Activated CD8-positive, alpha-beta memory T cell treated with anti-CD3 and anti-CD28 coated beads for 1 hour (primary cell): ENCODE measurements at places on chromosomes 16 and 17.

DNA sequence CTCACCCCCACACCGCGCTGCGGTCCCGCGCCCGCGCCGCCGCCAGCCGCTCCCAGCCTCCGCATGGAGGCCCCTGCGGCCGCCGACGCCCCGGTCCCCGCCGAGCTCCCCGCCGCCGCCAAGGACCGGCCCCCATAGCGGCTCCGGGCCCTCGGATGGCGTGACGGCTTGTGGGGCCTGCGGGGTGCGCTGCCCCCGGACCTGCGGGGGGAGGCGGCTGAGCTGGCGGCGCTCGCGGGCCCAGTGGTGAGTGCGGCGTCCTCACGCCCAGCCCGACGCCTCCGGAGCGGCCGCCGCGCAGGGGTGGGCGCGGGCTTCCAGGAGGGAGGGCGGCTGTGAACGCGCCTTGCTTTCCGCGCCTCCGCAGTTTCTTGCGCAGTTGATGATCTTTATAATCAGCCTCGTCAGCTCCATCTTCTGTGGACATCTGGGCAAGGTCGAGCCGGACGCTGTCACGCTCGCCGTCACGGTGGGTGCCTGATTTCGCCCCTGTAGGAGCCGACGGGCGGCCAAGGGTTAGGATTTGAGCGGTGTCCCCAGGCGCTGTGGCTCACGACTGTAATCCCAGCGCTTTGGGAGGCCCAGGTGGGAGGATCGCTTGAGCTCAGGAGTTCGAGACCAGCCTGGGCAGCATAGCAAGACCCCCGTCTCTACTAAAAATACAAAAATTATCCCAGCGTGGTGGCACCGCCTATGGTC lies 46.4 kb downstream of the SLC47A1 start:
- no peak for DNase-seq

DNA sequence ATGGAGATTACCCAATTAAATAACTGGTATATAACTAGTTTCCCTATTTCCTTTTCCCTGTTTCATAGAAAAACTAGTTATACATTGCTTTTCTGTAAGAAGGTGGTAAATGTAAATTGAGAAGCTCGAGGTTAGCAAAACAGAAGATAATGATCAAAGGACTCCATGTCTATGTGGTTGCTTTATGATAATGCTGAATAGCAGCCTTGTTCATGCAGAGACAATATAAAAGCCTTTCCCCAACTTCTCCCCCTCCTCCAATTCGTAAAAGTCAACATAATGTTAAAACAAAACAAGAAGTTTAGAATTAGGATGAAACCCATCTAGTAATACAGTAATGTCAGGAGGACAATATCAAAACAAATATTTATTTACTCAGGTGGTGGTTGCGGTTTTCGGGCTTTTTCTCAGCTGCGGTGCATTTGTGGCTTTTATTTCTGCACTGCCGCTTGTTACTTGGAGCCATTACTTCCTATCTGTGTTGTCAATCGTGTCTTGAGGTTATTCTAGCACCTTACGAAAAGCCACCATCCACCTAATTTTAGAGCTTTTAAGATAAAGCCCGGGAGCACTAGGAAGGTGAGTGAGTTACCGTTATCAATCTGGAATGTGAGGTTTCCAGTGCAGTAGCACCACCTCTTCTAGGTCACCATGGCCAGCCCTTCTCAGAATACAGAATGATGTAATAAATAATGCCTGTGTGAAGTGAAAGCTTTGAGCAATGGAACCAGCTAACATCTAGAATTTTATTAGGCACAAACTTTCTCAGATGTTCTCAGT lies 297.5 kb downstream of the CDH13 start:
- DNase-seq = no peak

GRCh38 chr16:30546115-30546514 lies 11.5 kb upstream of the ZNF747 start:
- no peak for DNase-seq

- no peak for DNase-seq
Observed at GRCh38 chr16:65308506-65308905, 186.6 kb upstream of the CDH11 start.

- DNase-seq = no peak
Observed at GRCh38 chr17:43588664-43589435, 42.7 kb upstream of the ETV4 start.

DNA sequence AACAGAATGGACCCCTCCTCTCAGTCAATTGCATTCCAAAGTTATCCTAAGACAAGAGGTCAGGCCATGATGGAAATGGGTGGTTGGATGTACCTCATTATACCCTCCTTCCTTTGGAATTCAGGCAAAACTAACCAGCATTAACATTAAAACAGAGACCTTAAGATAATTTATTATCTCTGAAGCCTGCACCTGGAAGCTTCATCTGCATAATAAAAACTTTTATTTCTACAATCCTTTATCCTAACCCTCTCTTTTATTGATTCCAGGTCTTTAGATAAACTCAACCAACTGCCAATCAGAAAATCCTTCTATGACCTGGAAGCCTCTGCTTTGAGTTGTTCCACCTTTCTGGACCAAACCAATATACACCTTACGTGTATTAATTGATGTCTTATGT lies 49.0 kb downstream of the ACSM1 start:
- DNase-seq = no peak

DNA sequence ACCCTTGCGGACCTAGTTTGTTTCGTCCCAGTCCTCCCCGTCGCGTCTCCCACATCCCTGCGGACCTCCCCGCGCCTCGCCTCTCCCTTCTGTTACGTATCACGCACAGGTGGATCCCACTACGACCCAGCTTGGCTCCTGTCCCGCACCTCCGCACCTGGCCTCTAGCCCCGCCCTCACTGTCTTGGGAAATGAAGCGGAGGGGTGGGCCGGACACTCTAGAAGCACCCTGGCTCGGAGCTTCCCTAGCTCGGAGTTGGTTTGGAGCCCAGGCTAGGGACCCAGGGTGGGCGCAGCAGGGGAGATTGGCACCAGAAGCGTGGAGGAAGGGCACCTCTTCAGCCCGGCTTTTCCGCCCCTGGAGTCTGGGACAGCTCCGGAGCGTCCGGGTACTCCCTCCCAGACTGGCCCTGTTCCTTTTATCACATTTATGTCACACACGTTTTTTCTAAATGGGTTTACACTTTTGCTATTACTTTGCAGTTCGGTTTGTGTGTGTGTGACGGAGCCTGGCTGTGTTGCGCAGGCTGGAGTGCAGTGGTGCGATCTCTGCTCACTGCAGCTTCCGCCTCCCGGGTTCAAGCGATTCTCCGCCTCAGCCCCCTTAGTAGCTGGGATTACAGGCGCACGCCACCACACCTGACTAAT lies 1.4 kb upstream of the CEMP1 start:
- DNase-seq = no peak

DNA sequence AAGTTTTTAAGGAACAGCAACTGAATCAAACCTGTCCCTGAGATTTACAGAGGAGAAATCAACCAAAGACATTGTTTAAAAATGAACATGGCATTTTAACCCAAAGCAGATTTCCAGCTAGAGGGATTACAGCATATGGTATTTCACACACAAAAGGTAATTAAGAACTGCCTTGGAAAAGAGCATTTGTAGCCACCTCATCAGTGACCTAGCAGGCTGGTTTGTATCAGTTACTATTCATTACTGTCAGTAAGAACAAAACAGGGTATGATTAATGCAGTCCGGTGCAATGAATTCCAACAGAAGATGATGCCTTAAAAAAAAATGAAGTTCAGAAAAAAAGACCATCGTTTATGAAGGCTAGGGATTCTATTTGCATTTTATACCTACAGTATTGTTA lies 219.9 kb downstream of the CHD9NB start:
- DNase-seq = no peak

- DNase-seq = no peak
Observed at GRCh38 chr17:49435671-49436029, 21.0 kb upstream of the PHB1 start.

GRCh38 chr16:17432901-17433576 lies 37.7 kb downstream of the XYLT1 start:
- DNase-seq = no peak

DNA sequence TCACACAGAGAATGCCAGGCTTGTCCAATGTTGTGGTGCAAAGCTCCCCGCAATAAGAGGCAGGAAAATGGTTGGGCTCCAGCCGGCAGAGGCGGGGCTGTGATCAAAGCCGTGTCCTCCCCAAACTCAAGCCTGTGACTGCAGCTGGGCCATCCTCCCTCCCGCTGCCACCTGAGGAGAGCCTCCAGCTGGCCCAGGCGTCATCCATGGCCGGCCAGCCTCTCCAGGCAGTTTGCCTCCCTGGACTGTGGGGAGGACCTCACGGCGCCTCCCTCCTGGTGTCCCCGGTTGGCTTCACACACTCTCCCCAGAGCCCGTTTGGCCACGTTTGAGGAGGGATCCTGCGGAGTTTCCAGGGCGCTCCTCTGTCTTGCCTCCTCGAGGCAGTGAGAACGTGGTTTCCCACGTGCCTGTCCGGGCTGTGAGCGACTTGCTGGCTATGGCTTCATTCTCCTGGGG lies 134.1 kb downstream of the IRF8 start:
- no peak for DNase-seq

GRCh38 chr17:596763-597644 lies 117.6 kb downstream of the VPS53 start:
- DNase-seq = no peak

GRCh38 chr16:19854543-19854876 lies 30.1 kb downstream of the GPRC5B start:
- DNase-seq = no peak

- no peak for DNase-seq
Observed at GRCh38 chr16:67531247-67531646, 2.6 kb downstream of the RIPOR1 start.

- DNase-seq = no peak
Observed at GRCh38 chr16:17476414-17477259, 5.9 kb upstream of the XYLT1 start.

DNA sequence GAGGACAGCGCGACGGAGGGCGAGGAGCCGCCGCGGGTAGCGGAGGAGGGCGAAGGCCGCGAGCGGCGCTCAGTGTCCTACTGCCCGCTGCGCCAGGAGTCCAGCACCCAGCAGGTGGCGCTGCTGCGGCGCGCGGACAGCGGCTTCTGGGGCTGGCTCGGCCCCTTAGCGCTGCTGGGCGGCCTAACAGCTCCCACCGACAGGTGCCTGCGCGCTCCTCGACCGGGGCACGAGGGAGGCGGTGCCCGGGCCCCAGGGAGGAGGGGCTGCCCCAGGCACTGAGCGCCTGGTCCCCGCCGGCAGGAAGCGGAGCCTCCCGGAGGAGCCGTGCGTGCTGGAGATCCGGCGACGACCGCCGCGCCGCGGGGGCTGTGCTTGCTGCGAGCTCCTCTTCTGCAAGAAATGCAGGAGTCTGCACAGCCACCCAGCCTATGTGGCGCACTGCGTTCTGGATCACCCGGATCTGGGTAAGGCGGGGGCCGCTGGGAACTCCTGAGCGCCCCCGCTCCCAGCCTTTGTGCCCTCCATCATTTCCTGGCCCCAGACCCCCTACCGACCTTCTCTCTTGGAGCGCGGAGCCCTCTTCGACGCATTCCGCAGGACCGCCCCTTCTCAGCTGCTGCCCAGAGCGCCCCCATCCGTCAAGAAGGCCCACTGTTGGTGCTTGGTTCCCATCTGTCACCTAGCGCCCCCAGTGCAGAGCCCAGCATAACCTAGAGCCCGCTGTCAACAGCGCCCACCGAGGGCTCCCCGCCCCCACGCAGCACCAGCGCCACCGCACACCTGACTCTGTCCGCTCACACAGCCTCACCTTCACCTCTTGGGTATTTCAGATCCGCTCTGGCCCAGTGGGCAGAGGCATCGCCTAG lies 3.7 kb downstream of the C17orf50 start:
- peak; percentile 62 for DNase-seq

DNA sequence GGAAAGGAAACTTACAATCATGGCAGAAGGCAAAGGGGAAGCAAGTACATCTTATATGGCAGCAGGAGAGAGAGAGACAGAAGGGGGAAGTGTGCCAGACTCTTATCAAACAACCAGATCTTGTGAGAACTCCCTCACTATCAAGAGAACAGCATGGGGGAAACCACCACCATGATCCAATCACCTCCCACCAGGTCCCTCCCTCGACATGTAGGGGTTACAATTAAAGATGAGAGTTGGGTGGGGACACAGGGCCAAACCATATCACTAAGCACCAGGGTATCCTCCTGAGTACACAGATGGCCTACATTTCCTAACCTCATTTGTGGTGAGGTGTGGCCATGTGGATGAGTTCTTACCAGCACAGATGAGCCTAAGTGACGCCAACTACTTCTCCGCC lies 348.6 kb upstream of the ZFHX3 start:
- DNase-seq = no peak

DNA sequence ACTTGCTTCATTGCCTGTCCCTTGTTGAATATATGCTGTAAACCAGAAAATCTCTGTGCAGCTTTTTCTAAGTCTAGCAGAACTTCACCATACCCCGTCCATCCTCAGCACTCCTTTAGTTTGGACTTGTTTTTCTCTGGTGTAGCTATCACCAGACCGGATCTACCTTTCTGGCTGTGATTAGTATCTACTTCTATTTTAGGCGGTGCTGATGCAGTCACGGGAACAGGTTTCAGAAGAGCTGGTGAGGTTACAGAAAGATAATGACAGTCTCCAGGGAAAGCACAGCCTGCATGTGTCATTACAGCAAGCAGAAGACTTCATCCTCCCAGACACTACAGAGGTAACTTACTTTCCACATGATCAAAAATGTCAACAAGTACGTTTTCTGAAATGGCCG lies 46.4 kb downstream of the NUP88 start:
- no peak for DNase-seq

- DNase-seq = no peak
Observed at GRCh38 chr16:49664221-49665215, 191.4 kb downstream of the ZNF423 start.

- DNase-seq = no peak
Observed at GRCh38 chr17:22203208-22203715, 510.9 kb downstream of the KCNJ18 start.

- no peak for DNase-seq
Observed at GRCh38 chr17:19533036-19533717, 477 bp upstream of the SLC47A1 start.

DNA sequence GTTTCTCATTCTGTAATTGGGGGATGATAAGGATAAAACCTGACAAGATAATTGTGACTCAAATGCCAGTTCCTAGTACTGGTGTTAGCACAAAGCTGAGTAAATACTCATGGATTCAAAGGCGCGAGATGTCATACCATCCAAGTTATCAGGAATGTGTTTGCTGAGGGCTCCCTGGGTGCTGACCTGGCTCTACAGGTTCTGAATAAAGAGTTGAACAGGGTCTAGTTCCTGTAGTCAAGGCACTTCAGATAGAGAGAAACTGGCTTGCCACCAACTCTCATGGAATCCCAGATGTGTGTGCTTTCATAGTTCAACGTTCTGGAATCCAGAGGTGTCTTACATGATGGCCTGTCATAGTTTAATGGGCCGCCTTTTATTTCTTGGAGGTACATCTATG lies 141.6 kb downstream of the PRKCA start:
- no peak for DNase-seq

- no peak for DNase-seq
Observed at GRCh38 chr17:31788956-31789355, 70.1 kb downstream of the COPRS start.

DNA sequence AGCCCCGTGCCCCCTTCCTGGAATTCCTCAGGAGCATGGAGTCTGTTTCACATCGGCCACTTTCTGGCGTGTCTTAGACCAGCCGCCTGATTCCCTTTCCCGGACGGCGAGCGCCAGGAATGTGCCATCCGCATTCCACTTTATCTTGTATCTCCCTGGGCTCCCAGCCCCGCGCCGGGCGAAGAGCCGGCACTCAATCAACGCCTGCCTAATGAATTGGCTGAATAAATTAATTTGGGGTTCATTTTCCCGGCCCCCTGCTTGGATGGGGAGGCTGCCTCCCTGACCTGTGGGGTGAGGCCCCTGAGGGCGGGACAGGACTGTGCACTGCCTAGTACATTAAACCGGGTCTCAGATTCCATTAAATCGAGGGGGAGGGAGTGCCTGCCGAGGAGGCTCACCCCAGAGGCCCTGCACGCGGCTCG lies 282.3 kb upstream of the TNRC6C start:
- DNase-seq = no peak

- DNase-seq = no peak
Observed at GRCh38 chr16:76121636-76122035, 155.6 kb upstream of the CNTNAP4 start.
